ENCODE measurements at places on chromosomes 4 and X. TPM values are rescaled to one million over a fixed set of nuclear protein-coding genes. Genes with fewer than 3 reads are reported as not detected.

DNA sequence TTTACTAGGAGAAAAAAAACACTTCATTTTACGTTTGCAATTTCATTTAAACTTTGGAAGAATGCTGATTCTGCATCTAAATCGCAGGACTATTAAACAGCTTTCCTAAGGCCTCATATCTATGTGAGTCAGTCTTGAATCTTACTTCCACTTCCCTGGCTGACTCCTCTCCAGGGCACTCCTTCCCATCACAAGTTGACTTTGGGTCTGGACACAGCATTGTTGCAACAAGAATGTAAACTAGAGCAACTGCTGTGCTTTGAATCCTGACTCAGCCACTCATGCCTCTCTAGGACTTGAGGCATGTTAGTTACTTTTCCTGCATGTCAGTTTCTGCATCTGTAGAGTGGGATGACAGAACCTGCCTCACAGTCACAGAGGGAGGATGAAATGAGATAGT, 413.8 kb downstream of the FAT4 start:
- DNase-seq = no peak

DNA sequence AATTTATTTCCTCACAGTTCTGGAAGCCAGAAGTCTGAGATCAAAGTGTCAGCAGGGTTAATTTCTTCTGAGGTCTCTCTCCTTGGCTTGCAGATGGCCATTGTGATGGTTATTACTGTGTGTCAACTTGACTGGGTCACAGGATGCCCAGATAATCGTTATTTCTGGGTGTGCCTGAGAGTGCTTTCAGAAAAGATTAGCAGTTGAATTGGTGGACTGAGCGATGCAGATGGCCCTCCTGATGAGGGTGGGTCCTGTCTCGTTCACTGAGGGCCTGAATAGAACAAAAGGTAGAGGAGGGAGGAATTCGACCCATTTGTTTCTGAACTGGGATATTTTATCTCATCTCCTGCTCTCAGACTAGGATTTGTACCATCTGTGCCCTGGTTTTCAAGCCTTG, 15.7 kb downstream of the SMIM43 start:
- no peak for DNase-seq

DNA sequence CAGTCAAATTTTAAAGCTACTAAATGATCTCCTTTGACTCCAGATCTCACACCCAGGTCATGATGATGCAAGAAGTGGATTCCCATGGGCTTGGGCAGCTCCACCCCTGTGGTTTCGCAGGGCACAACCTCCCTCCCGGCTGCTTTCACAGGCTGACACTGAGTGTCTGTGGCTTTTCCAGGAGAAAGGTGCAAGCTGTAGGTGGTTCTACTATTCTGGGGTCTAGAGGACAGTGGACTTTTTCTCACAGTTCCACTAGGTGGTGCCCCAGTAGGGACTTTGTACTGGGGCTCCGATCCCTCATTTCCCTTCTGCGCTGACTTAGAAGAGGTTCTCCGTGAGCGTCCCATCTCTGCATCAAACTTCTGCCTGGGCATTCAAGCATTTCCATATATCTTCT, 845.2 kb downstream of the PCDH18 start:
- no peak for DNase-seq

GRCh38 chrX:154818916-154819770, 13.9 kb upstream of the MPP1 start:
- no peak for DNase-seq

GRCh38 chr4:164081801-164082200, 587.3 kb downstream of the TMA16 start:
- DNase-seq = no peak

- no peak for DNase-seq
Measured at GRCh38 chr4:151940926-151941617, 180.3 kb upstream of the GATB start.

DNA sequence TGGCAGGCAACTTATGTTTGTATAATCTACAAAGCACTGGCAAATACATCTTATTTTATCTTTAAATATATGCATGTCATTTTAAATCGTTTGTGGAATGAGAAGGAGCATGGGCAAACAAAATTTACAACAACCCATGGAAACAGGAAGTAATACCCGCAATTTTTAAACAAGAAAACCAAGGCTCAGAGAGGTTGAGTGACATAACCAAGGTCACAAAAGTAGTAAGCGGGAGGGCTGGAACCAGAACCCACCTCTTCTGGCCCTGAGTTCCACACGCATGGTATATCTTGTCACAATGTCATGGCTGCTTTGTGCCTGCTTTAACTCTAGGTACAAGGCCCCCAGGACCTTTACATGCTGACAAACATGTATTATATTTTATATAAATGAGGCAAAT, 52.9 kb downstream of the SLC7A11 start:
- no peak for DNase-seq

- DNase-seq = peak; percentile 59
Measured at GRCh38 chr4:37970702-37971101, 10.5 kb downstream of the PTTG2 start.

DNA sequence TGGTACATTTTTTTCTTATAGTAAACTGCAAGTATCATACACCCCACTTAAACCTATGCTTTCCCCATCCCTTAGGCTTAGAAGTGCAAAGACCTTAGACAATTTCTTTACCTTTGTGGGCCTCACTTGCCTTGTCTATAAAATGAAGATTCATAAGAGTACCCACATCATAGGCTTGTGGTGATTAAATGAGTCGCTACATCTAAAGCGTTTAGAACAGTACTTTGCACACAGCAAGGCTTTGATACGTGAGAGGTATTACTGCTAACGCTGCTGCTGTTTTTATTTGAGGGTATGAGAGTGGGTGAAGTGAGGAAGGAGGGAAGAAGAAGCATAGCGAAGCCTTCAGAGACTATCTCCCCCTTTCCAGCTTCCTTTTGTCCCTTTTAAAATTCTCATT, 87.8 kb upstream of the RPS6KA3 start:
- no peak for DNase-seq

GRCh38 chr4:41611881-41612871, 74.2 kb downstream of the LIMCH1 start:
- DNase-seq = no peak

- no peak for DNase-seq
Measured at GRCh38 chr4:119286377-119287002, 35.4 kb downstream of the FABP2 start.

GRCh38 chrX:108437349-108438109, 693 bp downstream of the COL4A6 start:
- no peak for DNase-seq

GRCh38 chr4:20253283-20253734, 1.6 kb downstream of the SLIT2 start:
- DNase-seq = peak; percentile 18

GRCh38 chr4:179398414-179398813, 1956.2 kb upstream of the AGA start:
- DNase-seq = no peak

DNA sequence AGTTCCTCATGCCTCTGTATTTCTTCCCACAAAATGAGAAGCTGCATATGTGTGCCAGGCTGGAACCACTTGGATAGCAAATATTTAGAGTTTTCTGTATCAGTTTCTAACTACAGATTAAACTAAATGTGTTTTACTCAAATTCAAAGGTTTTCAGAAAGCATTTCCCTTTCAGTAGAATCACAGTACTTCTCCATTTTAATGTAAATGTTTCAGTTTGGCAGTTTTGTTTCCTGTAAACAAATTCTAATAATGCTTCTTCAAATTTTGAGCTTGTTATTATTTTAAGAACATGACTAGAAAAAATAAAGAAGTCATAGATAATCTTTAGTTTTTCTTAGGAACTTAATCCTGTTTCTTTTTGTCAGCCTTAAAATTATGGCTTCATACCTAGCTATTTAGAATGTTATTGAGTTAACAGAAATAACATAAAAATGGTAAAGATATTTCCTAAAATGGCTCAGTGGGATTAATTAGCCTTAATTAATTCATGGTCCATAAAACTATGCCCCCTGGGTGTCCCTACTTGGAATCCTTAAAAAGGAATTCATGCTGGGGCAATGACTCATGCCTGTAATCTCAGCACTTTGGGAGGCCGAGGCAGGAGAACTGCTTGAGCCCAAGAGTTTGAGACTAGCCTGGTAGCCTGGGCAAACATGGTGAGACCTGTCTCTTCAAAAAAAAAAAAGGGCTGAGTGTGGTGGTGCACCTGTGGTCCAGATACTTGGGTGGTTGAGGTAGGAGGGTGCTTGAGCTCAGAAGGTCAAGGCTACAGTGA, 83.8 kb upstream of the GPR34 start:
- no peak for DNase-seq

- no peak for DNase-seq
Measured at GRCh38 chr4:145066063-145066501, 31.9 kb downstream of the ANAPC10 start.

DNA sequence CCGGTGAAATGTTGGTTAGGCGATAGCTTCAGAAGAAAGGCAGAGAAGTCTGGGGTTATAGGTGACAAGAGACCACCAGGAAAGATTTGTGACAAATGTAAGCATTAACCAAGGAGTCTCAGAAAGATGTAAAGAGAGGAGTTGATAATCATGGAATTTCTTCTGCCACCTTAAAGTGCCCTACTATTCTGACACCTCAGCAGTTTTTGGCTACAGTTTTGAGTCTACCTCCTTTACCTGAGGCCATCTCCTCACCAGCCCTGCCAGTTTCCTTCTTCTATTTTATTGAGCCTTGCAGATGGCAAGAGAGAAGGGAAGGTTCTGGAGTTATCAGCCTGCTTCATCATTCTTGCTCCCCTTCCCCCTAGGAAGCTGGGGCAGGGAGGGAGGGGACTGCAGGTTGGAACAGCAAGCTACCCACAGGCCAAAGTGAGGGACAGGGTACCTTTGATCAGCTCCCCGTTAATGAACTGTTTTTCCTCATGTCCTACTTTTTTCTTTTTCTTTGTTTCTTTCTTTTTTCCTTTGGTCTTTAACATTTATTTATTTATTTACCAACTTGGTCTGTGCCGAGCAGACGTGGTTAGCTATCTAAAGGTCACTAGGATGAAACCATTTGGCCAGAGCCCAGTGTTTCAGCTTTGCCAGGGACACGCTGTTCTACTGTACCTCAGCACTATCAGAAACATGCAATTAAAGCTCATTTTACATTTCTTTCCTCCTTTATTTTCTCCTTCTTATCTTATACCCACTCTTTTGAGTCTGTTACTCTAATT, 438.7 kb upstream of the AR start:
- DNase-seq = no peak

GRCh38 chrX:66030505-66031317, 9.2 kb downstream of the VSIG4 start:
- DNase-seq = no peak

- no peak for DNase-seq
Measured at GRCh38 chrX:134711135-134711921, 53.1 kb upstream of the PLAC1 start.

- no peak for DNase-seq
Measured at GRCh38 chr4:3397128-3397527, 44.6 kb upstream of the HGFAC start.

- DNase-seq = no peak
Measured at GRCh38 chr4:99657798-99658197, at the start of gene C4orf54. Gene C4orf54 (minus strand): TSS chr4:99657828. CDS start chr4:99654648, 3,180 bp downstream.

DNA sequence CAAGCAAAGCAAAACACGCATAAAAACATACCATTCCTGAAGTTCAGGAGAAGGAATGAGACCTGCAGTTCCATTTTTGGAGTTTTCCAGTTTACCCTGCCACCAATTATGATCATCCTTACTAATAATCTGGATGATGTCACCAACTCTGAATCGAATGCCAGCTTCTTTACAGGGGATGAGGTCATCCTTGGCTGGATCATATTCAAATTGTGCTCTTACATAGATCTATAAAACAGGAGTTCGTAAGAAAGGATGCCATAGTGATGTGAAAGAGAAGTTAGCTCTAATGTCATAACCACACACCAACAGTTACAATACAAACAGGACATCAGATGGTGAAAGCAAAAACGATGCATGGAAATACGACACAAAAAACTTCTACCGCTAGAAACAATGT, 106.5 kb downstream of the NYX start:
- DNase-seq = no peak

GRCh38 chr4:186029571-186030398, 39.2 kb upstream of the TLR3 start:
- peak; percentile 44 for DNase-seq

- DNase-seq = no peak
Measured at GRCh38 chrX:29478336-29479069, 736.9 kb upstream of the MAGEB2 start.

GRCh38 chrX:123206176-123206575, 22.1 kb downstream of the GRIA3 start:
- no peak for DNase-seq

DNA sequence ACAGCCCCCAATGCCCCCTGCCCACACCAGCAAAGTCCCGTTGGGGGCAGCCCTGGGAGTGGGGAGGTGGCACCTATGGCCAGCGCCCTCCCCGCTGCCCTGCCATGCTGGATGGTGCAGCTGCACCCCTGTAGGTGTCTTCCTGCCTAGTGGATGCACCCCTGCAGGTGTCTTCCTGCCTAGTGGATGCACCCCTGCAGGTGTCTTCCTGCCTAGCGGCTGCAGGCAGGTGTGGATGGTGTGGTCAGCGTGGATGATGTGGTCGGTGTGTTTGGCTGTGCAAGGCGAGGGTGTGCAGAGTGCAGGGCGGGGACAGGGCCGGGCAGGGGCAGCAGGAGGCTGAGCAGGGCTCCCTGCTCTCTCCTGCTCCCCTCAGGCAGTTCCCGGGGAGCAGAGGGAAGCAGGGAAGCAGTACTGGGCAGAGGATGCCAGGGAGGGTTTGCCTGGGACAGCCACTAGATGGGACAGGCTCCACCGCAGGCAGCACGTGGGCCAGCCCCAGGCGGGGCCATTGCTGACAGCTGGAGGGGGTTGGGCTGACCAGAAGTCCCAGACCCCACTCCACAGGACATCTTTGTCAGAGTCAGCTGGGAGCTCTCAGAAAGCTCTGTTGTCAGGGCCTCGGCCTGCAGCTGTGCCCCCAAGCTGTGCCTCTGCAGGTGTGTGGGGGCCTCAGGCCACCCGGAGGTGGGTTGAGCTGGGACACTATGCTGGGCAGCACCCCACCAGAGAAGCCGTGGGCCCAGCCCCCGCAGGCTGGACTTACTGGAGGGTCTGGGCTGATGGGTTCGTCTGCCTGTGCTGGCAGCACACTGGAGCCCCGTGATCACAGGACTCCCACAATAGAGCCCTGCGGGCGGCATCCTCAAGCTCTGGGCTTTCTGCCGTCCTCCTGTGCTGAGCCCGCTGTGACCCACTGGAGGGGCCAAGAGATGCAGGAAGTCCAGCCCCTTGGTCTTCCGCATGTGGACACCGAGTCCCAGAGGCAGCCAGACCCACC, 23.7 kb downstream of the DOK7 start:
- DNase-seq = no peak

GRCh38 chrX:50799531-50799961, 14.4 kb downstream of the SHROOM4 start:
- no peak for DNase-seq

Gene KLKB1
- total RNA-seq = 0.62 TPM

Gene DOK7
- 3.9 TPM for total RNA-seq

Gene ENPP6
- total RNA-seq = 0.97 TPM

Gene PHOX2B
- total RNA-seq = not detected

Gene GPR143
- 2.4 TPM for total RNA-seq

Gene CENPVL1
- total RNA-seq = not detected

Gene GIMD1
- total RNA-seq = not detected

Gene CCSER1
- total RNA-seq = 16.2 TPM

Gene SFRP2
- 52.9 TPM for total RNA-seq

Gene USP17L22
- total RNA-seq = not detected

Gene SLC2A9
- total RNA-seq = 7.7 TPM

Gene SASH3
- total RNA-seq = 3.7 TPM

Gene ASB9
- 3.2 TPM for total RNA-seq

Gene VCX3A
- total RNA-seq = not detected

Gene C4orf51
- not detected for total RNA-seq

Gene EMCN
- 33.3 TPM for total RNA-seq

Gene PAGE1
- total RNA-seq = not detected

Gene STK32B
- total RNA-seq = 33.8 TPM

Gene NPY1R
- total RNA-seq = 10.4 TPM

Gene PCDH19
- total RNA-seq = 2.0 TPM

Gene RNF175
- not detected for total RNA-seq

Gene MAGEA1
- not detected for total RNA-seq
